ENCODE measurements at places on chromosomes 5 and 9.

DNA sequence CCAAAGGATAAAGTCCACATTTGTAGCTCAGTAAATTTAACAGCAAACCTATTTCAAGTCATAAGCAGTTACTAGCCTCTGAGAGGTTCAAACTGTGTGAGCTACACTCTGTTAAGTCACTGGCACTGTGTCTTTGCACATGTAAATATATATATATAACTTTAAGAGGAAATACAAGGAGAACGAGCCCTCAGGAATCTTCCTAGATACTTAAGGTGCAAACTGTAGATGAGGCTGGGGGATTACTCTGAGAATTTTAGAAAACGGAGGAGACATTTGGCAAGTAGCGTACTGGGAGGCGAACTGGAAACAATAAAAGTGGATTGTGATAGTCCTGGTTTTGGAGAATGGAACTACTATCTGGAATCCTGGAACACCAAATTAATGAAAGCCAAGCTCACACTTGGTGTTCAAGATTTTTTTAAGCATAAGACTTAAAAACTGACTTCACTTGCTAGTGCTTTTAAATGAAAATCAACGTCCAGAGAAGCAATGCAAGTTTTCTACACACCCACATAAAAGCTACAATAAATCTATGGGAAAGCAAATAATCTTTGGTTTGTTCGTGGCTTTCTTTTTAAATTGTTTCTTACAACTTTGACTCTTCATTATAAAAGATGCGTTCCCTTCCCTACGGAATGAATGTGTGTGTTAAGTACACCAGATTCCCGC is 1057.0 kb upstream of the DMAC1 start:
- no peak for DNase-seq

DNA sequence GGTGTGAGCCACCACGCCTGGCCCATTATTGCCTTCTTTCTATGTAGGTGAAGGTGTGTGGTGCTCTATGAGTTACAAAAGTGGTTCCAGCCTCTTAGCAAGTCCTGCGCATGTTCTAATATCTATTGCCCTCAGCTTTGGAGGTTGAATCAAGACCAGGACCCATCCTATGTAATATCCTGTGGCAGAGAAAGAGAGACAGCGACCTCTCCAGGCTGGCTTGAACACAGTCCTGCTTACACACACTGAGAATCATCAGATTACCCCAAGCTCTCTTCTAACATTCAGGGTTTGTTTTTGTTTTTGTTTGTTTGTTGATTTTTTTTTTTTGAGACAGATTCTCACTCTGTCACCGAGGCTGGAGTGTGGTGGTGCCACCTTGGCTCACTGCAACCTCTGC is 94.7 kb upstream of the OSMR start:
- no peak for DNase-seq

DNA sequence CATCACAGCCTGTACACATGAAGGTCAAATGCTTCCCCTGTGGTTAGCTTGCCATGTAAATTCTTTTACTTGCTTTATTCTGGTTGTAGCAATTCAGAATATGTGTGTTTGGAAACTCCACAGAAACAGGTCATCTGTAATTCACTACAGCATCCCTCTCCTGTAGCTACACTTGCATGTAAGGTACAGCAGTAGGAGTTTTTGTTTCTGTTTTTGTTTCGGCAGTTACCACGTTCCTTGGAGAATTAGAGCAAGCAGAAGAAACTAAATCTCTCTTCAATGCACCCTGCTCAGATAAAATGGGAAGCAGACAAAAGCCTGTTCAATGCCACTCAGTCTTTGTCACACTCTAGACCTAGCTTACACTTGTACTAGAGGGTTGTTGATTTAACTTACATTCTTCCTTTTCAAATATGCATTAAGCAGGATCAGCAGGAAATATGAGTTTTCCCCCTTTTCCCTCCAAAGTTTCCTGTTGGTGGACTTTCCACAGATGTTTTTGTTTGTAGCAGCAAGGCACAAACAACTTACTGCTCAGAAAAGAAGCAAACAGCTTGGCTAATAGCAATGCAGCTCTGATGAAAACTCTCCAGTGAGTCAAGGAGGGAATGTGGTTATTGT is 80.9 kb downstream of the YIPF5 start:
- DNase-seq = no peak

DNA sequence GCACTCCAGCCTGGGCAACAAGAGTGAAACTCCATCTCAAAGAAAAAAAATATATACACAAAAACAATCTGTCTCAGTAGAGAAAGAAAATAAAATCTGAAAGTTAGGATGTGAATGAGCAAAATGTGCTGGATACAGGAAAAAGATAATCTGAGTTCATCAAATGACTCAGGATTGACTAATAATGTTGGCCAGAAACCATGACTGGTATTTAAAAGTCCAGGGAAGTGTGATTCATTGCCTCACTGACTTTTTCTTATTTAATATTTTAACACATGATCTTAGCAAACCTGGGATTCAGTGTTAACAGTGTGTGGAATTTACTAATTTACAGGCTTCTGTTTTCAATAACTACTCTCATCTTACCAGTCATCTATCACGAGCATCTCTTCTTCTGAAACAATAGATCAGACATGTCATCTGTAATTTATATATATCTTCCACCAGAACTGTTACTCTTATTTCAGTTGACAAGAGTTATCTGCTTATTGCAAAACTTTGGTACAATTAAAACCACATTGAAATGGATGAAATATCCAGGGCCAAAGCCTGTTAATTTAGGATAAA is 256.7 kb downstream of the CDH12 start:
- DNase-seq = no peak

Data from CD4-positive, alpha-beta T cell treated with Interferon alpha-2 for 1 hour (primary cell).